ENCODE measurements at places on chromosomes 2 and 18. TPM values are rescaled to one million over a fixed set of nuclear protein-coding genes. Genes with fewer than 3 reads are reported as not detected.

DNA sequence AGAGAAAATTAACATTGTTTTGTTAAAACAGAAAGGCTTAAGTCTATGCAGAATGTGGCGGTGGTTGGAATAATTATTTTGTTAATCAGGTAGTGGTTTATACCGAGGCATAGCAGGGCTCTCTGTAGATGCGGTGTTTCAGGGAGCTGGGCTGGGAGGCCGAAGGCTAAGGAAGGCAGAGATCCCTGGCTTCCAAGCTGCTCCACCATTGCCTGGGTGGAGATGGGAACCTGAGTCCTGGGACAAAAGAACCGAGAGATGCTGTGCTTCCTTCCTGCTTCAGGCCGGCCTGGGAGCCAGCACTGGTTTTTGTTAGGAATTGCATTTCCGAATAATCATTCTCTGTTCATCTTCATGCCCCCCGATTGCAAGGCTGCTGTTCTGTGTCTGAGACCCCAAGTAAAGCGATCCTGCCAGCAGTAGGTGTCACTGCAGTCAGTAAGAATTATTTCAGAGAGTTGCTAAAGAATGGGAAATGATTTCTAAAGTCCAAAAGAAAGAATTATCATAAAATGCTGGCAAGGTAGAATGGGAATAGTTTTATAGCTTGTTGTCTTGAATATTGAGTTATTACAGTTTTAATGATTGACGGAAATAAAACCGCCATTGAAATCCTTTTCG, 824.9 kb downstream of the GALR1 start:
- no peak for DNase-seq
- H3K27ac ChIP-seq: no peak overlapping the region
- no peaks in the 10 kb centered on the region for H3K4me1 ChIP-seq
- H3K4me3 ChIP-seq: no peak overlapping the region
- H3K27me3 ChIP-seq: no peaks in the 10 kb centered on the region

- no peaks in the 10 kb centered on the region for H3K27me3 ChIP-seq
- peaks cover 44% of the 10 kb centered on the region for H3K36me3 ChIP-seq
- no peaks in the 10 kb centered on the region for H3K4me1 ChIP-seq
- no peak for DNase-seq
Measured at GRCh38 chr2:24836206-24836605, 43.0 kb downstream of the CENPO start.

- no peaks in the 10 kb centered on the region for H3K27me3 ChIP-seq
- no peak overlapping the region for H3K4me3 ChIP-seq
- no peaks in the 10 kb centered on the region for H3K4me1 ChIP-seq
- H3K36me3 ChIP-seq: no peaks in the 10 kb centered on the region
- H3K27ac ChIP-seq: no peak overlapping the region
Measured at GRCh38 chr18:27712066-27712465, 464.9 kb downstream of the CDH2 start.

NEU2 gene
- not detected for total RNA-seq

CCBE1 gene
- total RNA-seq: 93.9 TPM
